H1 (cell line): ENCODE measurements at places on chromosomes 2 and 18. TPM values are rescaled to one million over a fixed set of nuclear protein-coding genes. Genes with fewer than 3 reads are reported as not detected.

Gene ABHD3
- 9.0 and 12.1 TPM in 2 replicates for total RNA-seq

Gene CENPA
- 28.5 and 30.9 TPM in 2 replicates for total RNA-seq

Gene PIEZO2
- 14.7 and 16.5 TPM in 2 replicates for total RNA-seq

Gene C2orf78
- total RNA-seq: 0.21 and 0.39 TPM in 2 replicates
